ENCODE measurements at places on chromosomes 13 and 19. TPM values are rescaled to one million over a fixed set of nuclear protein-coding genes. Genes with fewer than 3 reads are reported as not detected.

KIR3DL1 gene
- not detected for total RNA-seq

HIPK4 gene
- 0.74 TPM for total RNA-seq

CGB1 gene
- 0.76 TPM for total RNA-seq

IRF3 gene
- total RNA-seq = 129 TPM

LYPD3 gene
- 3.6 TPM for total RNA-seq

GSX1 gene
- not detected for total RNA-seq

MAN2B1 gene
- 48.3 TPM for total RNA-seq

NFIX gene
- total RNA-seq = 34.8 TPM

OLFM2 gene
- 19.9 TPM for total RNA-seq

TRMT1 gene
- total RNA-seq = 84.4 TPM

SLITRK6 gene
- total RNA-seq = not detected

KMT2B gene
- total RNA-seq = 29.9 TPM

OR4F17 gene
- total RNA-seq = not detected

GNA15 gene
- 1.5 TPM for total RNA-seq

FUT3 gene
- 2.6 TPM for total RNA-seq

ZGLP1 gene
- 5.0 TPM for total RNA-seq

ELSPBP1 gene
- total RNA-seq = not detected

PTPRS gene
- total RNA-seq = 123 TPM

ADPRHL1 gene
- total RNA-seq = 12.6 TPM

GAPDHS gene
- not detected for total RNA-seq

TEKTIP1 gene
- 1.2 TPM for total RNA-seq

IL12RB1 gene
- total RNA-seq = not detected

ANGPTL4 gene
- total RNA-seq = 54.8 TPM

PTPRH gene
- 15.9 TPM for total RNA-seq

RUBCNL gene
- total RNA-seq = 0.42 TPM
